ENCODE measurements at places on chromosomes 12 and 14.

DNA sequence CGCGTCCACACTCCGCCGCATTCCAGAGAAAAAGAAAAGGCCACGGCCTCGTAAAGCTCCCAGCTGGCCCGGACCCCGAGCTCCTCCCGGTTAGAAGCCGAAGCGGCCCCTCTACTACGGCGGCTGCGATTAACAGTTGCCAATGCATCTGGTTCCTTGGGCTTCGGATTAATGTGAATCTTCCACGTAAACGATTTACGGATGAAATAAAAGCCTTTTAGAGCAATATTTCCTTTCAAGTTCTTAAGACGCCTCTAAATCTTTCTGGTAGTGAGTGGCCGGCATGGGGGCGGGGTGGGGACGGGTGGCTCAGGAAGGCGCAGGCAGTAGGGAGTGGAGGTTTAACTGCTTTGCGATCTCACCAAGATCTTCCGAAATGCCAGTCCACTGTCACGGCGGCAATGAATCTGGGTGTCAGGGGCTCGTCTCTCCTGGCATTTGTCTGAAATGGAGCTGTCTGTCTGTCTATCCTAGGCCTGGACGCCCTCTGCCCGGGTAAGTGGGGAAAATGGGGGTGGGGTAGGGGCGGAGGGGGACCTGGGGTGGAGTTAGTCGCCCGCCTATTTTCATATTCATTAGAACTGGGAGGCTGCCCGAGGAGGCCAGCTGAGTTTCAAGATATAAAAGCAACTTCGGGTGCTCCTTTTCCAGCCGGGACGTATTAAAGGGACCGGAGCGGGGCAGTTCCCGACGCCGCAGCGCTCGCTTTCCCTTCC, 413 bp upstream of the ALX1 start:
- peak; percentile 23 for DNase-seq

DNA sequence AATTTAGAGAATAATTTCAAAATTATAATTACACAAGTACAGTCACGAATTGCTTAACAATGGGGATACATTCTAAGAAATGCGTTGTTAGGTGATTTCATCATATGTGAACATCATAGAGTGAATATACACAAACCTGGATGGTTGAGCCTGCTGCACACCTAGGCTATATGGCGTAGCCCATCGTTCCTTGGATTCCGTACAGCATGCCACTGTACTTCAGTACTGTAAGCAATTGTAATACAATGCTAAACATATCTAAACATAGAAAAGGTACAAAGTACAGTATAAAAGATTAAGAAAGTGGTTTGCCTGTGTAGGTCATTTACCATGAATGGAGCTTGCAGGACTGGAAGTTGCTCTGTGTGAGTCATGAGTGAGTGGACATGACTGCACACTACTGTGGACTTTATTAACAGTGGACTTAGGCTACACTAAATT, 286.2 kb downstream of the CACNA1C start:
- DNase-seq, result no peak

- no peak for DNase-seq
Measured at GRCh38 chr14:77580477-77580876, 36.0 kb downstream of the SPTLC2 start.

DNA sequence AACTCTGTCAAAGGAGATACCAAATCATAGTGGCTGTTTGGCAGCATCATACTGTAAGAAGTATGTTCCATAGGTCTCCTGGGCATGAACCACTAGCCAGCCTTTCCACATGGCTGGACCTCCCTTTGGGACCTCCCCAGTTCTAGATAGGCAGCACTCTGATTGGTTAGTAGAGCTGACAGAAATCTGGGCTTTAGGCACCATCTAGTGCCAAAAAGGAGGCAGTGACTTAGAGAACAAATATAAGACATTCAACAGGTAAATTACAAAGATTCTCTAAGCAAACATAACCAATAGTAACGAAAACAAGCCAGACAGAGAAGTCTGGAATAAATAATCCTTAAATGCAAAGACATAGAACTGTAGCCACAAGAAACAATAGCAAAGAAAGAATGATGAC, 148.0 kb upstream of the PDE3A start:
- DNase-seq, result no peak

- peak; percentile 16 for DNase-seq
Measured at GRCh38 chr12:132318135-132318534, 11.3 kb downstream of the GALNT9 start.

DNA sequence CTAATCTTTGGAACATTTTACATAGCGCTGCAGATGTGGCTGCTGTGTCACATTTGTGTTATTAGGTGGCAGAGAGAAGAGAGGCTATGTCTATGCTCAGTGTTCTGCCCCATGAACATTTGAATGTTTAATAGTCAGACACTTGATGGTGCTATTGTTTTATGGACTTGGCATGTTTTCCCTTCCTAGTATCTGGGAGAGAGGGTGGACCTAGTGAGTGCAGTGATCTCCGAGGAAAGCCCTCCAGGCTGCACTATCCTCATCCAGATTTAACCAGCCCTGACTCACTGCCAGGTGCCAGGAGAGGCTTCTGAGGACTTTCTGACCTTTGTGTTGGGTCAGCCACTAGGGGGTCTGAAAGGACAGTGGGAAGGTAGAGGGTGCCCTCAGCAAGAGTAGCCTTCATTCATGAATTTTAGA, 24.3 kb downstream of the ZFC3H1 start:
- no peak for DNase-seq

DNA sequence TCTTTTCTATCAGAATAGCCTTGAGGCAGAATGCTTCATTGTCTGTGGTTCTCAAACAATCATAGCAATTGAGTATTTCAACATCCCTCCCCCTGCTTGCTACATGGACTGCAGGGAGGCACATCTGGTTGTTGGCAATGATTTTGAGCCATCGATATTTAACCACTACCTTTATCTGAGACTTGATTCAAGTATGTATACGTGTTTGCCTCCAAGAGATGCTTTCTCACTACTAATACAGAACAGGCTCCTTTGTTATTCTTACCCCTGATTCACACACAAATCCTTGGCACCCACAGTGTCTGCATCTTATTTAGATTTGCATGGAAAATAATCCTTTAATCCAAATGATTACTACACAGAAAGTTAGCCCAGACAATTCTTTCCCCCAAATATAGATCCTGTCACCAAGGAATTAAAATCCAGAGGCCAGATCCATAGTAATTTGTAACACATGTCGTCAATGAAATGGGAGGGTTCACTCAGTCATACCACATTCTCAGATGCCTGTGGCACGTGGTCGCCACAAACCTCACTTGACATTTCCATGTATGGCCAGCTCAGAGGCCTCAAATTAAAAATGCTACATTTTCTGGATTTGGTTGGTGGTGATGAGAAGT, 199.3 kb downstream of the ITPR2 start:
- no peak for DNase-seq

DNA sequence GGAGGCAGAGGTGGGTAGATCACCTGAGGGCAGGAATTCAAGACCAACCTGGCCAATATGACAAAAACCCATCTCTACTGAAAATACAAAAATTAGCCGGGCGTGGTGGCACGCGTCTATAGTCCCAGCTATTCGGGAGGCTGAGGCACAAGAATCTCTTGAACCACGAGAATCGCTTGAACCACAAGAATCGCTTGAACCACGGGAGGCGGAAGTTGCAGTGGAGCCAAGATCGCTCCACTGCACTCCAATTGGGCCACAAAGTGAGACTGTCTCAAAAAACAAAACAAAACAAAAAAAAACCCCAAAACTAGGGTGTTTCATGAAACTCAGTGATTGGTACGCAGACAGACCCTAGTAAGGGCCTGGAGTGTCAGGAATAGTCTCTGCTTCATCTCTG, 6.4 kb upstream of the ARF6 start:
- DNase-seq, result no peak

GRCh38 chr12:24278832-24279231, 329.4 kb upstream of the SOX5 start:
- no peak for DNase-seq

- no peak for DNase-seq
Measured at GRCh38 chr12:75684678-75685616, 173.5 kb upstream of the KRR1 start.

GRCh38 chr12:7645395-7646177, 20.1 kb downstream of the APOBEC1 start:
- DNase-seq, result no peak

DNA sequence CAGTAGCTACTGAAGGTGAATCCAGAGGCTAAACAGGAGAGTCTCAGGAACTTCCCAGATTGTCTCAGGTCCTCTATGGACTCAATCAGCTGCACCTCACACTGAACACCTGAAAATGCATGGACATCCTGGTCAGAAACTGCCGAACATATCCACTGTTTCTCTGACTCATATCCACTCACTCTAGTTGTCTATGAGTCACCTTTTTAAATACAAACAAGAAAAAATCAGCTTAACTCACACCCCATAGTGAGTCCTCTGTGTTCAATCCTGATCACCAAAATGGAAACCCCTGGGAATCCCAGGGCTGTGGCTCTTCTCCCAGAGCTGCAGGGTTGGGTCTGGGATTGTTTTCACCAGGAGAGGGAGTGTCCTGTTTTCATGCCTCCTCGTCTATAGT, 556.7 kb downstream of the TMEM121 start:
- no peak for DNase-seq

DNA sequence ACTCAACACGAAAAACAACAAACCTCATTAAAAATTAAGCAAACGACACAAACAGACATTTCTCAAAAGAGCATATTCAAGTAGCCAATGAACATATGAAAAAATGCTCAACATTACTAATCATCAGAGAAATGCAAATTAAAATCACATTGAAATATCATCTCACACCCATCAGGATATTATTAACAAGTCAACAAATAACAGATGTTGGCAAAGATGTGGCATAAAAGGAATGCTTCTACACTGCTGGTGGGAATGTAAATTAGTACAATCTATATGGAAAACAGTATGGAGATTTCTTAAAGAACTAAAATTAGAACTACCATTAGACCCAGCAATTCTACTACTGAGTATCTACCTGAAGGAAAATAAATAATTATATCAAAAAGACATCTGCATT, 182.2 kb downstream of the KITLG start:
- no peak for DNase-seq
